Stimulated activated effector memory CD8-positive, alpha-beta T cell treated with anti-CD3 and anti-CD28 coated beads, Interleukin-12 subunit alpha, Interleukin-12 subunit beta, amount 100 ng/mL, for 72 hours (primary cell): ENCODE measurements at places on chromosomes 4 and X.

DNA sequence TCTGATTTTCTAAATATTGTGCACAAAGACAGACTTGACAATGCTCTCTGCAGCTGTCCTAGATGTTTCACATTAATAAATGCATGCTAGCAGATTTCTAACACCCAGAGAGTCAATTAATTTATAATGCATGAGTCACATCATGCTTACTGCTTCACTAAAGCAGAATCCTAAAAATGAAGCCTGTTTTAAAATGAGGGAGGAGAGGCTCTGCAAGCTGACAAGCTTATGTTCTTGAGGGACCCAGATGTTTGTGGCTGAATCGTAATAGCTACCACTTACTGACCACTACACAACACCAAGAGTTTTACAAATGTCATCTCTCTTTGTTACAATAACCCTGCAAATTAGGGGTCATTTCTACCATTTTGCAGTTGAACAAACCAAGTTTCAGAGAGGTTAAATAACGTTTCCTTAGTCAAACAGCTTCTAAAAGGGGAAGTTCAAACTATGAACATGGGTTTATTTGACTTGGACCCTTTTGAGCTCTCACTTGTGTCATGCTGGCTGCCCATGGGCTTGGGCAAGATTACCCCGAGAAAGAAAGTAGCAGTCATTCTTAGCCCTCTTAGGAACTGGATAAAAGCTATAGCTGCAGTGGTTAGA, 262.7 kb upstream of the ETNPPL start:
- DNase-seq = no peak

GRCh38 chr4:146049802-146050201, 111.2 kb upstream of the ZNF827 start:
- DNase-seq = no peak

DNA sequence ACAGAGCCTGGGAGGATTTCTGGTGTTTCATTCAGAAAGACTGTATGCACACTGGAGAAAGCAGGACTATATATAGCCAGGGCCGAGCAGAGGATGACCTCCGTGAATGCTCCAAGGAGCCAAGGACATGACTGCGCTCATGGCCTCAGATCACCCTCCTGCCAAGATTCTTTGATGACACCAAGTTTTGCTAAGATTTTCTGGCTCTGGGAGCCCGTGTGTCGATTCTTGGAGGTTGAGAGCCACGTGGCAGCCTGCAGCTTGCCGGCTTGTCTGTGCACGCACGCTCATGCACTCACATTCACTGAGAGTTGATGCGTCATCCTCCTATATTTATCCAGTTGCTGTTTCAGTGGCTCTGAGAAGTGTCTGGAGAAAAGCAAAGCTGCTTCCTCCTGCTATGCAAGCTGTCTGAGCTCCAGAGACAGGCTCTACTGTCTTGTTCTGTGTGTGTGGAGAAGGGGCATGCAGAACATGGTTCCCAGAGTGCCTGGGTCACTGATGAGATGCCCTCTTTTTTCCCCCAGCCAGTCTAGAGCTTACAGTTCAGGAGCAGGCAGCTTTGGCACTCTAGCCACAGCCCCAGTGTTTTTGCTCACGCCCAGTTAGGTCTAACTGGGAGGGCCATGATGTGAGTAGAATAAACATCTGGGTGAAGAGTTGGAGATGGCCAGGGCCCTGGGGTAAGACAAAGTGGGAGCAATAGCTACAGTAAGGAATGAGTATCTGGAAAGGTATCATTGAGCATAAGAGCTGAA, 64.9 kb upstream of the SCOC start:
- DNase-seq = no peak

GRCh38 chr4:120731561-120731960, 191.0 kb downstream of the PRDM5 start:
- DNase-seq = no peak
